Cardiac muscle cell (in vitro differentiated cells and primary cell): ENCODE measurements at places on chromosomes 11 and 22. TPM values are rescaled to one million over a fixed set of nuclear protein-coding genes. Genes with fewer than 3 reads are reported as not detected.

Gene CASP5
- not detected in 2 replicates for polyA plus RNA-seq

Gene HEPN1
- not detected in 2 replicates for polyA plus RNA-seq

Gene MYBPC3
- 476 and 751 TPM in 2 replicates for polyA plus RNA-seq

Gene RTN4RL2
- 0.61 and 1.3 TPM in 2 replicates for polyA plus RNA-seq

Gene RAG1
- polyA plus RNA-seq = 1.3 TPM in 1 of 2 replicates, not detected in the other

DNA sequence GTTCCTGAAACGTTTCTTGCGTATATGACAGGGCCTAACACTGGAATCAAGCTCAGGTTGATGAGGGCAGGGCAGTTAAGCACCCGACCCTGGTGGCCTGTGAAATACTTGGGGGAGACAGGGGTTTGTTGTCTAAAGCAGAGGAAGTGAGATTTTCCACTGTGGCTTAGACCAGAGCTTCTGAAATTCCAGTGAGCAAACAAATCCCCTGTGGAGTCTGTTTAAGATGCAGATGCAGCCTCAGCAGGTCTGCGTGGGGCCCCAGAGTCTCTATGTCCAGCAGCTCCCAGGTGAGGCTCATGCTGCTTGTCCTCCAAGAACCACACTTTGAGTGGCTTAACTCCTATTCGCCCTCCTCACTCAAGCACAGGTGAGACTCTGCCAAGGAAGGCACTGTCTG lies 39.1 kb upstream of the PRAME start:
- no peak for DNase-seq

- no peak for DNase-seq
Observed at GRCh38 chr11:14117632-14118031, 155.1 kb downstream of the SPON1 start.

- DNase-seq = no peak
Observed at GRCh38 chr22:19995611-19996339, 20.8 kb downstream of the ARVCF start.

DNA sequence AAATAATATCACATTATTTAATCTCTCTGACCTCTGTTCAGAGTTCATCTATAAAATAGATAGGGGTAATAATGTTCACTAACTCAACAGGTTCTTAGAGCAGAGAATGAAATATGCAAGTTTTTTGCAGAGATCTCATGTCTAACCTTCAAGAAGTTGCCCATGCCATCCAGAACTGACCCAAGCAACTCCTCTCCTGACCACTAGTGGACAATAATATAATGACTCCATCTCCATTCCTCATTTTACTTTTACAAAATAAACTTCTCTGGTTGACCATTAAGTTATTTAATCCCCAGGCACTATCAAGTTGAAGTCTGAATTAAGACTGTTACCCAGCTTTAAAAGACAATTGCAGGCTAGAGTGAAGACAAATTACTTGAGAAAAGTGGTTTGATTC lies 382.6 kb downstream of the KCNA4 start:
- no peak for DNase-seq

GRCh38 chr22:44401783-44402110 lies 89.0 kb upstream of the SHISAL1 start:
- no peak for DNase-seq

- no peak for DNase-seq
Observed at GRCh38 chr11:132455044-132455443, 1077.3 kb downstream of the OPCML start.

DNA sequence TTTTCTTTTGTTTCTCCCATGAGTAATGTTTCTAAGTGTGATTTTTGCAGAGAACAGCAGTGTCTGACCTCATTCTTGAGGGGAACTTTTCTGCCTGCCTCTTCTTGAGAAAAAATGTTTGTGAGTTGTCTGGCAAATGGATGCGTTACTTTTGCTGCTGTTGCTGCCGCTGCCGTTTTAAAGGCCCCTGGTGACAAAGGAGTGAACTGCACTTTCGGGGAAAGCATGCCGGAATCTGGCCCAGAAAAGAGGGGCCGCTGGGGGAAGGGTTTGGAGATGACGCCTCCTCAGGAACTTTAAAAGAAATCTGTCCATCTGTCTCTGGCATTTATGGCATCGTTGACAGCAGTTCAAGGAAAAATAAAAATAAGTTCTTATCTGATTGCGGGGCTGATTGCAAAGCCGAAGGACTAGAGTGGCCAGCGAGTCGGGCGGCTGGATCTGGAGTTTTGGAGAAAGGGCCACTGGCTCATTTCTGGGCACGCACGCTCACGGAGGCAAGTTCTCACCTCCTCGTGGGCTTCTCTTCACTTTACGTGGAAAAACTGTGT lies 16.5 kb downstream of the ZBTB16 start:
- DNase-seq = peak; percentile 83

- no peak for DNase-seq
Observed at GRCh38 chr22:49347376-49347775, 480.3 kb downstream of the BRD1 start.

DNA sequence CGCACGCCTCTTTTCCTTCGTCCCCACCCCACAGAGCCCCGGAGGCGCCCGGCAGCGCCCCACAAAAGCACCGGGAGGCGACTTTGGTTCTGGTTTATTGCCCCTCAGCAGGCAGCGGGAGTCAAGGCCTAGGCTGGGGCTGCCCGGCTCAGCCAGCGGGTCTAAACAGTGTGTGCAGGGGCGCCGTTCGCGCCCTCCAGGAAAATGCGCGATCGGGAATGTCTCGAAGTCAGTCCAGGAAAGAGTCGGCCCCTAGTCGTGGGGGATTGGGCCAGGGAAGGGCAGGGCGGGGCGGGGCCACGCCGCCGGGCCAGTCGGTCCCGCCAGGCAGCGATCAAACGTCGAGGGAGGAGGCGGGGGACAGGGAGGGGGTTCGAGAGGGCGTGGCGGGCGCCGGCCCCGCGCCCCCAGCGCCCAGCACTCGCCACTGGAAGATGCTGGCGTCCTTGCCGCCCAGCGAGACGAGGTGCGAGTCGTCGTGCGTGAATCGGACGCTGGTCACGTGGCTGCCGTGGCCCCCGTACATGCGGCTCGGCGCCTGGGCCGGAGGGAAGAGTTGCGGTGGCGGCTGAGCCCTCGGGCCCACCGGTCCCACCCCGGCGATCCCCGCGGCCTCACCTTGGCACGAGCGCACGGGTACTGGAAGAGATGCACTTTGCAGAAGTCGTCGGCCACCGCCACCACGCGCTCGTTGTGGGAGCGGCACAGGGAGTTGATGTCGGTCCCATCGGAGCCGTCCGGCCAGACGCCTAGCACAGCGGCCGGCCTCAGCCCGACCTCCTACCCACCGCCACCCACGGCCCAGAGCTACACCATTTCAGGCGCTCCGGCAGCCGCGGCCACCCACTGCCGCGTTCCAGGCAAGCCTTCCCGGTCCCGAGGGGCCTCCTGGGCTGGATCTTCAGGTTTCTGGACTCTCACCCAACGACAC lies 741 bp upstream of the MTA2 start:
- peak; percentile 82 for DNase-seq

DNA sequence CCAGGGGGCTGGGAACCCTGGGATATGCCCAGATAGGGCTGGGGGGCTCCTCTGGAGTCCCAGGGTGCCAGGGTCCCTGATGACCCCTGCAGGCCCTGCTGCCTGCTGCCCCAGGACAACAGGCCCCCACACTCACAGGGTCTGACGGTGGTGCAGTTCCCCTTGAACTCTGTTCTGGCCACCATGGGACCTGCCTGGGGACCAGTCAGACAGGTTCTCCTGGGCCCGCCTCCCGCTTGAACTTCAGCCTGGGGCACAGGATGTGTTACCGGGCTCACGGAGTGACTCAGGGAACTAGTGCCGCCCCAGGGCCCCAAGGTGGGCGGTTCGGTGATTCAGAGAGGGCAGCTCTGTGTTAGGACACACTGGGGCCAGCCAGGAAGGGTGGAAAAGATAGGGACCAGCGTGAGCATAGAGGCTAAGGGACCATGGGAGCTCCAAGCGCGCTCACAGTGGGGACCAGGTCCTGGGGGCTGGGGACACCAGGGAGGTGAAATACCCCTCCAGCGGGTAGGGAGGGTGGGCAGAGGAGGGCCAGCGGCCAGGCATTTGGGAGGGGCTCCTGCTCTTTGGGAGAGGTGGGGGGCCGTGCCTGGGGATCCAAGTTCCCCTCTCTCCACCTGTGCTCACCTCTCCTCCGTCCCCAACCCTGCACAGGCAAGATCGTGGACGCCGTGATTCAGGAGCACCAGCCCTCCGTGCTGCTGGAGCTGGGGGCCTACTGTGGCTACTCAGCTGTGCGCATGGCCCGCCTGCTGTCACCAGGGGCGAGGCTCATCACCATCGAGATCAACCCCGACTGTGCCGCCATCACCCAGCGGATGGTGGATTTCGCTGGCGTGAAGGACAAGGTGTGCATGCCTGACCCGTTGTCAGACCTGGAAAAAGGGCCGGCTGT lies 21.5 kb upstream of the TXNRD2 start:
- DNase-seq = no peak

DNA sequence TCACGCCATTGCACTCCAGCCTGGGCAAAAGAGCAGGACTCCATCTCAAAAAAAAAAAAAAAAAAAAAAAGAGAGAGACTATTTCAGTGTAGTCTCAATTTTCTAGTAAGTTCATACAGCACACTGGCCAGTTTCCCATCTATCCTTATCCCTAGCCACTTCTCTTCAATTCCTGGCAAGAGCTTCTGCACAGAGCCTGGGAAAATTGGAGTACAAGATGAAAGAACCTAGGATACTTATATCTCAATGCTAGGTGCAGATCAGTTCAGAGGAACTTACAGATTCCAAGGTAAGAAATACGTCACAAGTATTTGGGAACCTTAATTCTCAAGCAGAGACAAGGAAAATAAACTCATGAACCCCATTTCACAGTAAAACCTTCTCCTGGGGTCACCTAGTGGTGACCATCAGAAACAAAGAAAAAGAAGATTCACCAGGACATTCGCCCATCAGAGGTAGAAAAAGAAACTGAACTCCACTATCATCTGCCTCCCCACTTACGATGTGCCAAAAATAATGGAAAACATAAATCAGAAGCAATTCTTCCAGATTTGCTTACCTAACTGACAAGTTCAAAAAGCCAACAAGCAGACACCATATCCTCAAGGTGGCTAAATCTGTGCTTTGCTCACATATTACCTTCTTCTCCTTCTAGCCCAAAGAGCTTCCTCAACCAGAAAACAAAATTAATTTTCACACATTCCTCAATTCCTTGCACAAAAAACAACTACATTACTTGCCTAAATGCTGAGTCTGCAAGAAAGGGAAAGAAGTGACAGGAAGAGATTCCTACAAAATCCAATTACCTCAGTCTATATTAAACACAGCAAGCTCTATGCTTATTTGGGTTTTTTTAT lies 4.9 kb downstream of the DENND5A start:
- DNase-seq = peak; percentile 24

DNA sequence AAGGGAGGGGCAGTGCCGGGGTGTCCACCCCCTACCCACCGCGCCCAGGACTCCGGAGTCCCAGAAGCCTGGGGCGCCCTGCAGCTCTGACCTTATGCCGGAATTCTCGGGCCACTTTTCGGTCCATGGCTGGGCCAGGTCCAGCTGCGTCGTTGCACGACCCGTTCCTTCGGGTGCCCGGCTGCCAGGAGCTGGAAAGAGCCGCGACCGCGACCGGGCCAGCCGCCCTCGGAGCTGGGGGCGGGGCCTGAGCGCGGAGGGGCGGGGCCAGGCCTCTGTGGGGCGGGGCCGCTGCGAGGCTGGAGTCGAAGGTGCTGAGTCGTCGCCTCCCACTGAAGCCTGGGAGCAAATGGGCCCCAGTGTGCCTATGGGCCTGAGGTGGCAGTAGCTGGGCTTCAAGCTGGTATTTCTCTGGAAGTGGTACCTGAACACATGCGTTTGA lies at the start of gene USH1C:
USH1C (minus strand) TSS at position 236 of the 442 bp plus-strand sequence; CDS start at position 127, 109 bp downstream.
- no peak for DNase-seq

GRCh38 chr11:11735586-11735985 lies 106.2 kb upstream of the USP47 start:
- DNase-seq = no peak

DNA sequence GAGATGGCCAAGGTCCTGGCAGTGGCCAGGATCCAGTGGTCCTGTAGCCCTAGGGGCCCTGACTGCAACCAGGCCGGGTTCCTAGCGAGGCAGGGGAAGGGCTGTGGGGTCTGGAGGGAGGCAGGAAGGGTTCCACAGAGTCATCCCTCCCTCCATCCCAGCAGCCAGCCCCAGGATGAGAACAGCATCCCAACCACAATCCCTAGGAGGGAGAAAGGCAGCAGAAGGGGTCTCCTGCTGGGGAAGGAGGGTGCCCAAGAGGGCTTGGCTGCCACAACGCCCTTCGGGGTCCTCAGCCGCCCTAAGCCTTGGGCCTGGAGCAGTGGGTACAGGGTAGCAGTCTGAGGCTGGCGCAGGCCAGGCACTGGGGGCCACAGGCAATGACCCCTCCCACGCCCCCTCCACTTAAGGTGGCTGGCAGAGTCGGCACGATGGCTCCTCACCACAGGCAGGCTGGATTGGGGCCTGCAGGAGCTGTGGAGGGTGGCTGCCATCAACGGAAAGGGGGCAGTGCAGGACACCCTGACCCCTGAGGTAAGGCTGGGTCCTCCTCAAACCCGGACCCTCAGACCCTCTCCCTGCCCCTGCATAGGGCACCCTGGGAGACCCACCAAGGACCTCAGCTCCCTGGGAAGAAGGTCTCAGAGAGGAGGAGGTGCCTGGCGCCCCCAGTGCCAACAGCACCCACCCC lies 7.2 kb downstream of the SLC22A12 start:
- no peak for DNase-seq

- DNase-seq = no peak
Observed at GRCh38 chr11:1690167-1691025, 6.6 kb upstream of the KRTAP5-6 start.

DNA sequence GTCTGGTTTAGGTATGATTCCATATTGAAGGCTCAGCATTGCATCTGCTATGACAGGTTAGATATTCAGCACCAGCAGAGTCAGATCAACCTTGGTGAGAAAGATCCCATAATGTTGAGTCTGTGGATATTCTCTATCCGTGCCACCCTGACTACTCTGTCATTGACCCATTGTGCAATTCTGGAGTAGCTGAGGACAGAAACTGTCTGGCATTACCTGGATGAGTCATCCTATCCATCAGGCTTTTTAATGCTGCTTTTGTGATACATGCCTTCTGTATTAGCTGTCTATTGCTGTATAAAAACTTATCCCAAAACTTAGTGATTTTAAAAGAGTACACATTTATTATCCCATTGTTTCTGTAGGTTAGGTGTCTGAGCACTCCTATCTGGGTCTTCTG lies 189.1 kb upstream of the FAT3 start:
- DNase-seq = no peak

- DNase-seq = peak; percentile 92
Observed at GRCh38 chr11:3037040-3037944, 19.9 kb downstream of the CARS1 start.
